ENCODE measurements at places on chromosomes 16 and 17.

GRCh38 chr17:65604070-65604469 lies 42.6 kb upstream of the AXIN2 start:
- no peak for DNase-seq

DNA sequence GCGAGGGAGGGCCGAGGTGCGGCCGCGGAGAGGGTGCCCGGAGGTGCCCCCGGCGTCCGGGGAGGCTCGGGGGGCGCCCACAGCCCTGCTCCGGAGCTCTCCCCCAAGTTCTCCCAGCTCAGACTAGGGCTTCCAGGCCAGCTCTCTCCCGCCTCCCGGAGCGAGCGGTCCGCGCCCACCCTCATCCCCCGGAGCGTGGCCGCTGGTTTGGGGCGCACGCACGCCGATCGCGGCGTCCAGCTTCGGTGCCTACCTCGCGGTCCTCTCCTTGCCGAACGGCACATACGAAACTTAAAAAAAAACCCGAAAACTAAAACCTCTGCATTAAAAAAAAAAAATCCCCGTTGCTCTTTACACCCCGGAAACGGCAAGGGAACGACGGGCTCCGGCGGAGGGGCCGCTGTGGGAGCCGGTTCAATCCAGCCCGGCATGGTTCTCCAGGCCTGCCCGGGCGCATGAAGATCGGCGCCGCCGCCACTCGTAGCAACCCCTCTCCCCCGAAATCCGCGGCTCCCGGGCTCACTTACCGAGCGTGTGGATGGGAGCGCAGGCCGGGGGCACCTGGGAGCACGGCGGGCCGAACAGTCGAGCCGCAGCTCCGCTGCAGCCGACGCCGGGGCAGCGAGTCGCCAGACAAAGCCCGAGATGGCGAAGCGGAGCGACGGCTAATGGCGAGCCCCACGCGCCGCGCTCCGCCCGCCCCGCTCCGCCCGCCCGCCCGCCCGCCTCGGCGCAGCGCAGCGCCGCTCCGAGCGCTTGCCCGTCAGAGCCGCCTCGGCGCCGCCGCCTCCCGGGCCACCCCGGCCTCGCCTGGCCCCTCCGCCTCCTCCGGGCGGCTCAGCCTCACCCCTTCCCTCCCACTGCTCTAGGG lies 973 bp upstream of the UBTF start:
- DNase-seq: no peak

DNA sequence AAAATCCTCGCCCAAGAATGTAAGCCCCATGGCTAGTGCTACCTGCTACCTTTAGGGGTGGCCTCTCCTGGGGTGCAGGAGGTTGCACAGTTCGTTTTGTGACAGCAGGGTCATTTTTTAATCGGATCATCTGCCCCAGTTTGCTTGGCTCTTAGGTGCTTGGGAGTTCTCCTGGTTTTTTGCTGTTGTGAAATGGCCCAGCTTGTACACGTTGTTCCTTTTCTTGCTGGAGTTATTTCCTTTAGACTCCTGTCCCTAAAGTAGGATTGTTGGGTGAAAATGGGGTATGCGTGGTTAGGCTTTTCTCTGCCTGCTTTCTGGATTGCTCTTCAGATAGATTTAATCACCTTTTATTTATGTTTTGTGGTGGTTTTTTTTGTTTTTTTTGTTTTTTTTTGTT lies 25.8 kb downstream of the ABCC1 start:
- DNase-seq: no peak

DNA sequence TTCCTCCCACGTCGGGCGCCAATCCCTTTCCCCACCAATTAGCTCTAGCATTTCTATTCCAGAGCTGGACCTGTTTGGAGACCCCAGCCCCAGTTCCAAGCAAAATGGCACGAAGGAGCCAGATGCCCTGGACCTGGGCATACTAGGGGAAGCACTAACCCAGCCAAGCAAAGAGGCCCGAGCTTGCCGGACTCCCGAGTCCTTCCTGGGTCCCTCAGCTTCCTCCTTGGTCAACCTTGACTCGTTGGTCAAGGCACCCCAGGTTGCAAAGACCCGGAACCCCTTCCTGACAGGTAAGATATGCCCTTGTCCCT lies 5.6 kb upstream of the SPATA20 start:
- DNase-seq: no peak

DNA sequence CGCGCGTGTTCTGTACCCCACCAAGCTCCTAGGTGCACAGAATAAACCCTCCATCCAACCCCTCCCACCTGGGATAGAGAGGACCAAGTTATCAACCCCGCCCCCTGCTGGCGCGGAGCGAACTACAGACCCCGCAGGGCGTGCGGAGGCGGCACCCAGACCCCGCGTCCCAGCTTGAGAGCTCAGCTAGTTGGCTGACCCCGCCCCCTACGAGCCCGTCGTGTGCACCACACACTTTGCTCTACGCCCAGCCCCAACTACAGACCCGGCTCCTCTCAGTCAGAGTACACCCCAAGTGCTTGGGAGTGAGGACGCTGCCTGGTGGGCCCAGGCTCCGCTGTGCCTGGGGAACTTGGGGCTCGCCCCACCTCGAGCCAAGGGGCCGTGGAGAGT lies 1.5 kb downstream of the GRIN2A start:
- no peak for DNase-seq

DNA sequence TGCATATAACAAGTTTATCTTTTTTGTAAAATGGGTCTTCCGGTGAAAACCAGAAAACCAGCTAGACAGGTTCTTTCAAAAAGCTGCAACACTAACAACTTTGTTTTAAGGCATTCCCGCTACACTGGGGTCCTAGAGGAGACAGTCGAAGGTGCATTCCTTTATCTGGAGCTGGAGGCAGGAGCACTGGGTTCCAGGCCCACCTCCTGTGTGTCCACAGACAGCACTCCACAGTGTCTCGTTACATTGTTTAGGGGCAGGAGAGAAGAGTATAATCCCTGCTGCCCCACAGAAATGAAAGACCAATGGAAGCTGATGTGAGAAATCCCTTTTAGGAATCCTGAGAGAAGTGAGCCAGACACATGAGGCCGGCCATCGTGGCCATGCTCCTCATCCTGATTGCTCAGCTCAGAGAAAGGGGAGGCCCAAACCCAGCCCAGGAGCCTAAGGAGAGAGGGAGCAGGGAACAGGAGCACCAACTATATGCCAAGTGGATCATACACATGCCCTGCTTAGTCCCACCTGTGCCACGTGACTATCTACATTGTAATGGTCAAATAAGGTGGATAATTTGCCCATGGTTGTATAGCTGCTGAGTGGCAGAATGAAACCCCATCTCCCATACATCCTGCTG lies 59.5 kb downstream of the CCDC182 start:
- DNase-seq: no peak

DNA sequence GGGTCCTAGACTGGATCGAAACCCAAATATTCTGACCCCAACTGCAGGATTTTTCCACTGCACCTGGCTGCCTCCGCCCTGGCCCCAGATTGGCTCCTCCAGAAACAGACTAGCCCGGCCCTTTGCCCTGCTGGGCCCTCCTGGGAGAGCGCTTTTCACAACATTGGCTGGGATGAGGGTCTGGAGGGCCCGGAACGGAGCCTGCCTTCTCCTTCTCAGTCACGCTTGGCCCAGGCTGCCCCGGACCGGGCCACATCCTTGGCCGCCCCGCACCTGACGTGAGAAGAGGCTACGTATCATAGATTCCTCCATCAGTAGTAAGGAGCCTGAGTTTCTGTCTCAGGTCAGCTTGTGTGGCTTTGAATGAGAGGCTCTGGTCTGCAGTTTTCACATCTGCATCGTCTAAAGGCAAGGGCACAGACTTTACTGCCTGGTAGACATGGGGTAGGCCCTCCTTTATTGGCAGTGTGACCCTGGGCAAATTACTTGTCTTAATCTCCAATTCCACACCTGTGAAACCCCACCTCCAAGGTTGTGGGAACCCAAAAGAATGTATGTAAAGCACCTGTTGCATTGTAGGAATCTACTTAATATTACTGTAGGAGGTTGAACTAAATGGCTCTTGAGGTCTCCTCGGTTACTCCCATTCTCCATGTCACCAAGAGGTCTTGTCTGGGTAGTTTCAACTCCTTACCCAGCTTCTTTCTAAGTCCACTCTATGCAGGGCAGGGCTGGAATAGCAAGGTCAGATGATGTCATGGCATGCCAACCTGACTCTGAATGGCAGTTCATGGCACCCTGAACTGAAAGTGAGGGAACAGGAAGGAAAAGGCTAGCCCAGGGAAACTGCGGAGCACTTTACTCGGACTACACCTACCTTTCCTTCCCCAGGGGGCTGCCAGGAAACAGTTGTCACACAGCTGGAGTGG lies 661 bp downstream of the LRRC3C start:
- DNase-seq: no peak

Data from stimulated activated CD4-positive, alpha-beta T cell treated with anti-CD3 and anti-CD28 coated beads, Interleukin-15, amount 100 ng/mL, for 48 hours (primary cell).